KBM-7 (cell line): ENCODE measurements at places on chromosomes 12 and 14.
A peak's percentile ranks its signal among the peaks of the same experiment; 100 is the strongest.

DNA sequence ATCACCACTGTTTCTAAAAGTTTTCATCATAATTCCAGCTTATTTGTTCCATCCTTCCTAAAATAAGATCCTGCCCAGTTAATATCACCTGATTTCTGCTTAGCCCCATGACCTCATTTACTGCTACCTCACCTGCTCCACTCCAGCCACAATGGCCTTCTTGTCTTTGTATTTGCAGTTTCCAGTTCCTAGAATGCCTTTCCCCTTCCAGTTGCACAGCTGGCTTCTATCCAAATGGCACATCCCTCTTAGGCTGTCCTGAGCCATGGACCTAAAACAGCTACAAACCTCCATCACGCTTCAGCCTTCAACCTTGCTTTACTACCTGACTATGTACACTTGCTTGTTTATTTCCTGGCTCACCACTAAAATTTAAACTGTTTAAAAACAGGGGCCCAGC lies 6.5 kb upstream of the LGMN start:
- no peak for DNase-seq

DNA sequence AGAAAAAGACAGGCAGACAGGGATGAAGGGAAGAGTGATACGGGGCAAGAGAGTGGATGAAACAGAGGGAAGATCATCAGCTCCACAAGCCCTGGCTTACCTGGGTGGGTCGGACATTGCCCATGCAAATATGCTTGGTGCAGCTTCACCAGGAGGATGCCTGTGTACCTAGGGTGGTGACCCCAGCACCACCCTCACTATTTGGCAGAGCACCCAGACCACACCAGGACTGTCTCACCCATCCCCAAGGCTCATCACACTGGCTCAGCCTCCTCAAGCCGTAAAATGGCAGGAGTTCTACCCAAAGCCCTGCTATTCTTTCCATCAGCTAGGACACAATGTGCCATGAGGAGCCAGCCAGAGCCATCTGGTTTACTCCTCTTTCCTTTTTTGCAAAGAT lies 3.0 kb downstream of the GALNT8 start:
- no peak for DNase-seq

- DNase-seq = no peak
Observed at GRCh38 chr12:132405742-132406251, 76.4 kb upstream of the GALNT9 start.

GRCh38 chr12:118404876-118405521 lies 28.6 kb downstream of the SUDS3 start:
- DNase-seq = peak; percentile 77

DNA sequence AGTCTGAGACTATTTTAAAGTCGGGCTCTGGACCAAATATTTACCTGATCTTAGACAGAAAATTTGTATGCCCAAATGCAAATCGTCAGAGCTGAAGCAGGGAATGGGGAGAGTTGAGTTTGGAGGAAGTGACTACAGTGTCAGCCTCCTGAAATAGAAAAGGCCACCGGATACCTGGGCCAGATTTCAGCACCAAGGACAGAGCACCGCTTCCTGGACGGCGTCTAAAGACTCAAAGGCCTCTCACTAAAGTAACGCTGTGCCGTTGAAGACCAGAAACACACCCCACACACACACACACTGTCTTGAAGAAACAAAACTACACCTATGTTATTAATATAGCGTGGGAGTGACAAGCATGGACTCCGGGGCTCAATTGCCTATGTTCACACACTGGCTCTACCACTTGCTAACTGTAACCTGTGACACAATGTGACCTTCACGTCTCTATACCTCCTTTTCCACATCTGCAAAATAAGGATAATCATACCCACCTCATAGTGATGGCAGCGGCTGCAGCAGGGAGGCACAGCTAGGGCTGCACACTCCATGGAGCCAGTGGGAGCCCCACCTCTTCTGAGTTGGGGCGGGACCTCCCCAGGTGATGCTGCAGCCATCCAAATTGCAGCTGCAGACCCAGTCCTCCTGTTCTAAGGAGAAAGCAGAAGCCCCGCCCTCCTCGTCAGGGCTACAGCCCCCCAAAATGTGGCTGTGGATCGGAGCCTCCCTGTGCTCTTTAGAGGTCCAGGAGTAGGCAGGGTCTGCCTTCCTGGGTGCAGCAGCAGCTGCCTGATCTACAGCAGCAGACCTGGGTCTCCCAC lies 35.6 kb downstream of the KRT76 start:
- DNase-seq = peak; percentile 64

- DNase-seq = no peak
Observed at GRCh38 chr12:54444206-54444605, 25.1 kb upstream of the ITGA5 start.

GRCh38 chr12:26628234-26628633 lies 204.8 kb downstream of the ITPR2 start:
- DNase-seq = no peak

DNA sequence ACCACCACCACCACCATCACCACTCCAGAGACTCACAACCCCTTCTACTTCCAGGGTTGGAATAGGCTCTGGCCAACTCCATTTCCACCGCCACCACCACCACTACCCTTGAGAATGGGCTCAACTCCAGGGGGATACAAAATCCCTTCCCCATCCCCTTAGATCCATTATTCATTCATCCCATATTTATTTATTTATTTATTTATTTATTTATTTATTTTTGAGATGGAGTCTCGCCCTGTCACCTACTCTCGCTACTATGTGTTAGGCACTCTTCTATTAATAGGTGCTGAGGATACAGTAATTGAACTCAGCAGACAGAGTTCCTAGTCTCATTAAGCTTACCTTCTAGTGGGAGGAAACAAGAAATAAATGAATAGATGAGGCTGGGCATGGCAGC lies 4.8 kb upstream of the ADCY6 start:
- no peak for DNase-seq

GRCh38 chr12:80001562-80001961 lies 66.7 kb upstream of the PPP1R12A start:
- DNase-seq = no peak

DNA sequence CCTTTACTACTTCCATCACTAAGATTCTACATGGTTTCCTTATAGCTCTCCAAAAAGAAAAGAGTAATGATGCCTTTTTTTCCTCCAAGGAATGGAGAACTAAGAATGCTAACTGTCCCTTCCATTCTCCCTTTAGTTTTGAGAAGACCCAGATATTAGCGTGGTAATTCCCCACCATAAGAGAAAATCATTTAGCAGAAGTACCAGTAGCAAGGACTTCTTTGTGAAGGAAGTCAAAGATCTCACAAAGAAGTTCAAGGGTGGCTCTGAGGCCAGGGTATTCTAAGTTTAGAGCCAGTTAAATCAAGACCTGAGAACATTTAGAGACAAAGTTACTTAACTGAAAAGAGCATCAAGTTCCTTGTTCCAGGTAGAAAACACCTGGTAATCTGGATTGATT lies 7.3 kb downstream of the USP15 start:
- no peak for DNase-seq

DNA sequence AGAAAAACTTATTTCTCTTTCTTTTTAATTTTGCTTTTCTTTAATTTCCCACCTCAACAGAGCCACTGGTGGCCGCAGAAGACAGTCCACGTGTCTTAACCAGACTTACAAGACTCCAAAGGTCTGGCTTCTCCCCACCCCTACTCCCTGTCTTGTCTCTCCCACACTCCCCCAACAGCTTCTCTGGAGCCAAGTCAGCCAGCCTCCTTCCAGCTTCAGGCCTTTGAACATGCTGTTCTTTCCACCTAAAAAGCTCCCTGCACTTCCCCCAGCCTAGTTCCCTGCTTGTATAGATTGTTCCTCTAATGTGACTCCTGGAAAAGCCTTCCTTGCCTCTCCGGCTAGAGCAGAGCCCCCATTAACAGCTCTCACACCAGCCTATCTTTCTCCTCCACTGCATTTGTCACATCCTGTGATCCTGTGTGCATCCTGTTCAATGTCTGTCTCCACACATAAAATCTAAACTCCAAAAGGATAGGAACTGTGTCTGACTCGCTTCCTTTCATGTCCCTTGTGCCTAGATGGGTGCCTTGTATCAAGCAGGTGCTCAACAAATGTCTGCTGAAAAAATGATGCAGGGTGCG lies 7.8 kb upstream of the DYNLL1 start:
- DNase-seq = no peak

- DNase-seq = peak; percentile 19
Observed at GRCh38 chr12:5171701-5172100, 128.0 kb downstream of the KCNA5 start.

DNA sequence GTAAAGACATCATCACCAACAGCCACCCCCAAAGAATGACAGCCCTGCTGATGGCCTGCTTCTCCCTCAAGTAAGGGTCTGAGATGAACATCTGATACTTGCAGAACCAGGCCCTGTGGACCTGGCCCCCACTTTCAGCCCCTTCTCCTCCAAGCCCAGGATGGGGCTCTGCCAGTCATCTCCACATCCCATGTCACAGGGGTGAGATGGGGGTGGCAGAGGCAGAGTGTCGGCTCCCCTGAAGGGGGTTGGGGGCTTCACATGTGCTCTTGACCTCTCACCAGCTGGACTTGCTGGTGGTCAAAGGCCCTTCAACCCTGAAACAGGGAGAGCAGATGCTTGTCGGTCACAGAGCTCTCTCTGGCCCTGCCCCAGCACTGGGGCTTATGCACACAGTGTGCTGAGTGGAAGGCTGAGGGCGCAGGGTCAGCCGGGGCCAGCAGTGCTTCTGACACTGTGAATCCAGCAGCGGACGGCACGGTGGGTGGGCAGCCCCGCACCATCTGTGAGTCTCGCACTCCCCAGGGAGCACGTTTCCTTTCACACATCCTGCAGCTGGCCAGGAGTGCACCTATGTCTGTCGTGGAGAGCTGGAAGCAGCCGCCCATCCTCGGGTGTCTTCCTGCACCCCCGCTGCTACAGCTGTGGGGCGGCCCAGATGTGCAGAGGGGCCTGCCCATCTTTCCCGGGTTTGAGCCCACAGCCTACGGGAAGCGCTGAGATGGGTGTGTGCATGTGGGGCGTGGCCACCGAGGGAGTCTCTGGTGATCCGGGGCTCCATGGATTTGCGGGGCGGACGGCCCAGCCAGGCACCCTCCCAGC lies 94.3 kb downstream of the ADGRD1 start:
- DNase-seq = no peak

DNA sequence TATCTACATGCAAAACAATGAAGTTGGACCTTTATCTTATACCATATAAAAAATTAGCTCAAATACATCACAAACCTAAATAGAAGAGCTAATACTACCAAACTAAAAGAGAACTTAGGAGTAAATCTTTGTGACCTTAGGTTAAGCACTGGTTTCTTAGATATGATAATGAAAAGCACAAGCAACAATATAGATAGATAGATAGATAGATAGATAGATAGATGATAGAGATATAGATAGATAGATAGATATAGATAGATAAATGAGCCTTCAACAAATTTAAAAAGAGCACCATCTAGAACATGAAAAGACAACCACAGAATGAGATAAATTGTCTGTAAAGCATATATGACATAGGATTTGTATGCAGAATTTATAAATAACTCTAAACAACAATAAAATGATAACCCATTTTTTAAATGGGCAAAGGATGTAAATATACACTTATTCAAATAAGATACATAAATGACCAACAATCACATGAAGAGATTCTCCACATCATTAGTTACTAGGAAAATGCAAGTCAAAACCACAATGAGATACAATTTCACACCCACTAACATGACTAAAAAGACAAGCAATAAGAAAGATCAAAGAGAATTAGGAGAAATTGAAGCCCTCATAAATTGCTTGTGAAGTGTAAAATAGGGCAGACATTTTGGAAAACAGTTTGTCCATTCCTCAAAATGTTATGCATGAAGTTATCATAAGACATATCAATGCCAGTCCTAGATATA lies 293.7 kb downstream of the BTG1 start:
- DNase-seq = no peak

DNA sequence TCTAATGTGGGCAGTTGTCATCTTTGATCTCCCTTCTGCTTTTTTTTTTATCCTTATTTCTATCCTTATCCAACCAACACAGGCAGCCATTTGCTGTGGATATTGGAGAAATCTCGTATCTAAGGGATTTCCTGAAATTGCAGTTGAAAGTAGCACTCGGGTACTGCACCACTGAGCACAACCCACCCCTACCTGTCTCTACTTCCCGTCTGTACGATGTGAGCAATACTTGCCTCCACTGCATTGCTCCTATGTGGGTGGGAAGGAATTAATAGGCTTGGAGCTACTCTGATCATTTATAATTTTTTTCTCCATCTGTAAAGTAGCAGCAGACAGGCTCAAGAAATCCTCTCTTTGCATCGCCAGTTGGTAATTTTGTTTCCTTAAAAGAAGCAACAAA lies 300.4 kb downstream of the SNAPC1 start:
- no peak for DNase-seq

- peak; percentile 67 for DNase-seq
Observed at GRCh38 chr12:442235-442884, 17.4 kb upstream of the B4GALNT3 start.

GRCh38 chr12:109346920-109347319 lies 780 bp upstream of the MYO1H start:
- no peak for DNase-seq

GRCh38 chr14:23469906-23470403 lies 452 bp downstream of the NGDN start:
- no peak for DNase-seq

GRCh38 chr14:24816011-24816928 lies 182.3 kb upstream of the GZMB start:
- no peak for DNase-seq

- no peak for DNase-seq
Observed at GRCh38 chr14:100267990-100268389, 29.0 kb downstream of the YY1 start.

DNA sequence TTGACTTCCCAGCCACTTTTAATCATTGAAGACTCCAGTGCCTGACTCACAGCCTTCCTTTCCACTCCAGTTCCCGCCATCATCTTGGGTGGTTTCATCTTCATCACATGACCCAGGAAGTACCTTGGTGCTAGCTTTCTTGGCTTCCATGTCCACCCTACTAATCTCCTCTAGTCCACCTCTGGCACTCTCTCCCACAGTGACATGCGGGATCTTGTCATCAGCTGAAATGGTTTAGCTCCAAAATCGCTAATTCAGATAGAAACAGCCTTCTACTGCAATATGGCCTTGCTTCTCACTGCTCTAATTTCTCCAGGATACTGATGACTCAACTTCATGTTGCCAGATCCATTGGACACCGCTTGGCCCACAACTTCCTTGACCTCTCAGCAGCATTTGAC lies 24.5 kb downstream of the WDR20 start:
- DNase-seq = no peak
